Effector memory CD4-positive, alpha-beta T cell (primary cell): ENCODE measurements at places on chromosomes 11 and 22.
A peak's percentile ranks its signal among the peaks of the same experiment; 100 is the strongest.

GRCh38 chr11:83319346-83319745 is 33.2 kb upstream of the CCDC90B start:
- no peak overlapping the region for H3K4me3 ChIP-seq
- H3K4me1 ChIP-seq, result no peaks in the 10 kb centered on the region
- no peaks in the 10 kb centered on the region for H3K27me3 ChIP-seq

DNA sequence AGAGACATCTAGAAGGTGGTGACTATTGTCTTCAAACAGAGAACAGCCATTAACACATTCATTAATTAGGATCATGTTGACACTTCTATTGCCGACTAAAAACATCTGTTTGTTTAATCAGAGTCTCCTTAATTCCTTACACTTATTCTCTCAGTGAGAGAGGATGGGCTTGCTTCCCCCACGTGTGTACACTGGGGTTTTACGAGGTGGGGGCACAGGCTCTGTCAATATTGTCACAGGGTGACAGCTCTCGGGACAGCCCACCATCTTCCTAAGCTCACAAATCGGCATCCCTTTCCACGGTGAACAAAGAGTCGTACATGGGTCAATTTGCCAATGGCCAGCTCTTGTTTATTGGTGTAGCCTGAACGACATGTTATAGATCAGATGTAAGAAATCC is 413.2 kb downstream of the MIAT start:
- no peak for DNase-seq
- H3K27me3 ChIP-seq, result no peaks in the 10 kb centered on the region
- no peak overlapping the region for H3K4me3 ChIP-seq
- H3K4me1 ChIP-seq, result no peaks in the 10 kb centered on the region

GRCh38 chr22:44577391-44578109 is 79.5 kb upstream of the RTL6 start:
- H3K27me3 ChIP-seq, result no peaks in the 10 kb centered on the region
- H3K4me3 ChIP-seq, result no peak overlapping the region
- no peak overlapping the region for H3K27ac ChIP-seq
- H3K4me1 ChIP-seq, result no peaks in the 10 kb centered on the region
- no peaks in the 10 kb centered on the region for H3K36me3 ChIP-seq

DNA sequence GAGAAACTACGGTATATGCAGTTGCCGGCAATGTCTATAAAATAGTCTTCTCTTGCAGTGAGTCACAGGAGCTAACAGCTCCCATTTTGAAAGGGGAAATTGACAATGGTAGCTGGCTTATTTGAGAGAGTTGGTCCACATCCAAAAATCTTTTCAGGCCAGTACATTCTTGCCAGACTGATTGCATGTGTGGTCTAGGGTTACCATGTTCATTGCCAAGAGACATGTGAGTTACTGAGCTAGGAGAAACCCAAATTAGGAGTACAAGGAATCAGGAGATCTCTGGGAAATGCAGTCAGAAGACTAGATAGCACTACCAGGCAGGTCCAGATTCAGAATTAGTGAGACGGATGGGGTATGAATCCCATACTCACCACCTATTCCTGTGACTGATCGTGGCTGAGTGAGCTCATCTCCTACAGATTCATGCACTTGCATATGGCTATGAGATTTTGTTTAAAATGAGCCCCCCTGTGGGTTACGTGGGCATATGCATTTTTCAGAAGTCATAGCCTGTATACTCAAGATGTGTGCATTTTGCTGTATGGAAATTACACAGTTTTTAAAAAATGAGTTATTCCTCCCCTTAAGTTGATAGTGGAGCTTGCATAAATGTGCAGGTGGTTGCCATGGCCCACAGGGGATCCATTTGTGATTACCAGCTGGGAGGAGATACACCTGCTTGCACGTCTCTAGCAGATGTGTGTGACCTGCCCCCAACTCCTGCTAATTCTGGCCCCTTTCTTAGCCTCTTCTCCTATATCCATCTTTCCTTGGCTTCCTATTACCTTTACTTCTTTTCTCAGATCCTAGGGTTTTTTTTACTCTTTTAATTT is 102.7 kb downstream of the COMMD9 start:
- no peaks in the 10 kb centered on the region for H3K4me1 ChIP-seq
- no peak overlapping the region for H3K27ac ChIP-seq
- H3K27me3 ChIP-seq, result no peaks in the 10 kb centered on the region
- H3K36me3 ChIP-seq, result no peaks in the 10 kb centered on the region
- DNase-seq, result no peak

DNA sequence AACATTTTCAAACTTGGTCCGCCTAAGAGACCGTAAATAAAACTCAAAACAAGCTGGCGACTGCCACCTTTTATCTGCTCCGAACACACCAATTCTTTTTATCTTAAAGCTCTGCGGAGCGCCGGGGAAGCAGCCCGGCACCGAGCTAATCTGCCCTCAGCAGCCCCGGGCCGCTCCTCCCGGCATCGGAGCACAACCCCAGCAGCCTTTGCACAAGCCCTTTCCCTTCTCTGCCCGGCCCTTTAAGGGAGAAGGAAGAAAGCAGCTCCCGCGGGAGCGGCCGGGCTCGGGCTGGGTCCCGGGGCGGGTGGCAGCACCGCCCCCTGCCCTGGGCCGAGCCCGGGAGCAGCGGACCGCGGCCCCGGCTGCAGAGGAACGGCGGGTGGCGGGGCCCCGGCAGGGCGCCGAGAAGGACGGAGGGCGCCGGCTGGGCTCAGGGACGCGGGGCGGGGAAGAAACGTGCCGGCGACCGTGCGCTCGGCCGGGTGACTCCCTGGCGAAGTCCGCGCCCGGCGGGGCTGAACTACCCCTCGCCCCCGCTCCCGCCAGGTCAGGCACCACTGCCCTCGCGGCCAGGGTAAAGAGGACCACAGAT is 133.6 kb upstream of the C11orf58 start:
- H3K36me3 ChIP-seq, result no peaks in the 10 kb centered on the region
- H3K4me3 ChIP-seq, result peak overlapping the region; percentile 46
- H3K4me1 ChIP-seq, result peaks cover 31% of the 10 kb centered on the region
- H3K27me3 ChIP-seq, result peaks cover 57% of the 10 kb centered on the region

- peak; percentile 71 for DNase-seq
- H3K4me3 ChIP-seq, result peak overlapping the region; percentile 91
- peaks cover 31% of the 10 kb centered on the region for H3K36me3 ChIP-seq
- H3K4me1 ChIP-seq, result peaks cover 29% of the 10 kb centered on the region
- peak overlapping the region; percentile 98 for H3K27ac ChIP-seq
- H3K27me3 ChIP-seq, result no peaks in the 10 kb centered on the region
Measured at GRCh38 chr11:795634-796564, 2.2 kb downstream of the SLC25A22 start.

- no peak overlapping the region for H3K27ac ChIP-seq
- no peaks in the 10 kb centered on the region for H3K4me1 ChIP-seq
- H3K36me3 ChIP-seq, result no peaks in the 10 kb centered on the region
- no peak for DNase-seq
- no peak overlapping the region for H3K4me3 ChIP-seq
- no peaks in the 10 kb centered on the region for H3K27me3 ChIP-seq
Measured at GRCh38 chr11:67576735-67577475, 6.7 kb upstream of the GSTP1 start.

DNA sequence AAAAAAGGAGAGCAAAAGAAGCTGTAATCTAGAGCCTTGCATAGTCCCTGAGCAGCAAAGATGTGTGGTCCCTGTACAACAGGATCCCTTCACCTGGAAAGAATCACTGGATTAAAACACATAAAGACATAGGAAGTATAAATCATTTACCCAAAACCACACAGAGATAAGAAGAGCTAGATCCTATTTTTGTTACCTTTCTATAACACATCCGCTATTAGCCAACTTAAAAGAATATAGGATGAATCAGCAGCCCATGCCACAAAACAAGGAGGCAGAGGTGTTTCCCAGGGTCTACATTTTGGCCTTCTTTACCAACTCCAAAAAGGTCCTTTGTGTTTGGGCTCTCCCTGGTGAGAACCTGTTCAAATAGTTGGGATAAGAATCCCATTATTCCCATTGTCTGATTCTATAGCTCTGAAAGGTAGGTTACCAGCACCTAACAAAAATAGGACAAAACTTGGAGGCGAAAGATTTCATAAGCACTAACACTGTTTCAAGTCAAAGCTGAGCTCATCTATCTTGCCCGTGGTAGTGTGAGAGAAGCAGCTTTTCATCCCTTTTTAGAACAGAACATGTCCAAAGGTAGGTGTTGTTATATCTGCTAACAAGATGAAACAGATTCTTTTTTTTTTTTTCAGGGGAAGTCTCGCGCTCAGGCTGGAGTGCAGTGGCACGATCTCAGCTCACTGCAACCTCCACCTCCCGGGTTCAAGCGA is 26.8 kb downstream of the PAK1 start:
- DNase-seq, result no peak
- no peaks in the 10 kb centered on the region for H3K27me3 ChIP-seq
- H3K36me3 ChIP-seq, result no peaks in the 10 kb centered on the region
- H3K27ac ChIP-seq, result no peak overlapping the region
- H3K4me3 ChIP-seq, result no peak overlapping the region

- no peak for DNase-seq
- H3K36me3 ChIP-seq, result no peaks in the 10 kb centered on the region
- H3K27me3 ChIP-seq, result no peaks in the 10 kb centered on the region
- H3K4me3 ChIP-seq, result no peak overlapping the region
Measured at GRCh38 chr22:28051091-28051786, 132.2 kb upstream of the PITPNB start.
